ENCODE measurements at places on chromosomes 6 and 20. TPM values are rescaled to one million over a fixed set of nuclear protein-coding genes. Genes with fewer than 3 reads are reported as not detected.

GRCh38 chr6:166958926-166959861 lies 2.8 kb upstream of the RNASET2 start:
- H3K27me3 ChIP-seq, result no peaks in the 10 kb centered on the region
- no peak overlapping the region for H3K4me3 ChIP-seq
- no peak for DNase-seq
- H3K27ac ChIP-seq, result no peak overlapping the region
- H3K36me3 ChIP-seq, result no peaks in the 10 kb centered on the region
- H3K4me1 ChIP-seq, result peaks cover 19% of the 10 kb centered on the region

Gene ZNF165
- 0.26 TPM for total RNA-seq

DNA sequence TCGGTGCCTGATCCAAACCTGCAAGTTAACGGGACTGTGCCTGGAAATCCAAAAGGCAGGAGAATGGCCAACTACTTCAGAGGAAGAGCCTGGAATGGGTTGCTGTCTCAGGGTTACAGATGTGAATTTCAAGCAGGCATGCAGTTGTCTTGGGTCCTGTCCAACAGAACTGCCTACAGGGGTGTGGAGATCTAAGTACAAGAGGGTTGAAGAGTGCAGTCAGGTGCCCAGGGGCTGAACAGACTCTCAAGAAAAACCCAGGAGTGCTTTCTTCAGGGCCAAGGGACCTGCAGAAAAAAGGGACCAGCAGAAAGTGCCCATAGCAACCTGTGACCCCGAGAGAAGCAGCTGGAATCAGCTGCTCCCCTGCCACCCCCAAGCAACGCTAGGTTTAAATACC lies 71.0 kb downstream of the PREP start:
- H3K27me3 ChIP-seq, result no peaks in the 10 kb centered on the region
- peaks cover 14% of the 10 kb centered on the region for H3K36me3 ChIP-seq
- no peak overlapping the region for H3K27ac ChIP-seq
- no peak for DNase-seq

Gene MEI4
- not detected for total RNA-seq

Gene SAMD10
- total RNA-seq, result 4.7 TPM

DNA sequence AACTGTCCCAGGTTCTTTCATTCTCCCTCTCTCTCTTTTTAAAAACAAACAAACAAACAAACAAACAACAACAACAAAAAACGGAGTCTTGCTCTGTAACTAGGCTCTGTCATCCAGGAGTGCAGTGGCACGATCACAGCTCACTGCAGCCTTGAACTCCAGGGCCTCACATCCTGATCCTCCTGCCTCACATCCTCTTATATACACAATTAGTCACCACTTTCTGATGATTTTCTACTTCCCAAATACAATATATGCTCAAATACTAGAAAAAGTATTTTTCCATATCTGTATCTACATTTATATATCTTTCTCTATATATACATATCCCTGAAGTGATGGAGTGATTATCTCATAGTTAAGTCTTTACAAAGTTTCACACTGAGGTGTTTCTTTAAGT lies 170.7 kb downstream of the EPHA7 start:
- peak overlapping the region; percentile 85 for H3K27ac ChIP-seq
- no peaks in the 10 kb centered on the region for H3K27me3 ChIP-seq
- DNase-seq, result no peak
- peaks cover 24% of the 10 kb centered on the region for H3K4me1 ChIP-seq
- H3K4me3 ChIP-seq, result no peak overlapping the region
- H3K36me3 ChIP-seq, result peaks cover 6% of the 10 kb centered on the region

DNA sequence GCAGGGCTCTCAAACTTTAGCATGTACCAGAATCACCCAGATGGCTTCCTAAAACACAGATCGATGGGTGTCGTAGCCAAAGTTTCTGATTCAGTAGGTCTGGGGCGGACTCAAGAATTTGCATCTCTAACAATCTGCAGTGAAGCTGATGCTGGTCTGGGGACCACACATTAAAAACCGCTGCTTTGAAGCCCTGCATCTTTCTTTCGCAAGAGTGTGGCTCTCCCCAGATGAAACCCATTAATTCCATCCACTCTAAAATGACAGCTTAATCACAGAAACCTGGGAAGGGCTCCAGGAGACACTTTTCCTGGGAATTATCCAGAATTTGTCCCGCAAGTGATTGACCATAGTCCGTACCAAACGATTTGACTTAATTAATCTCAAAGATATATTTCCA lies 319.8 kb upstream of the PLCB4 start:
- no peak for DNase-seq
- no peaks in the 10 kb centered on the region for H3K27me3 ChIP-seq
- H3K4me1 ChIP-seq, result peaks cover 3% of the 10 kb centered on the region

Gene IRF4
- 0.05 TPM for total RNA-seq

- no peak overlapping the region for H3K27ac ChIP-seq
- H3K27me3 ChIP-seq, result no peaks in the 10 kb centered on the region
- no peak overlapping the region for H3K4me3 ChIP-seq
- DNase-seq, result no peak
- H3K4me1 ChIP-seq, result peaks cover 2% of the 10 kb centered on the region
- peaks cover 10% of the 10 kb centered on the region for H3K36me3 ChIP-seq
Observed at GRCh38 chr6:87628881-87629280, 38.9 kb downstream of the ORC3 start.

Gene GRIK2
- total RNA-seq, result 8.2 TPM

- no peak overlapping the region for H3K4me3 ChIP-seq
- no peak overlapping the region for H3K27ac ChIP-seq
- H3K27me3 ChIP-seq, result no peaks in the 10 kb centered on the region
- no peak for DNase-seq
- no peaks in the 10 kb centered on the region for H3K36me3 ChIP-seq
Observed at GRCh38 chr20:62624325-62624690, 18.0 kb upstream of the SLCO4A1 start.

DNA sequence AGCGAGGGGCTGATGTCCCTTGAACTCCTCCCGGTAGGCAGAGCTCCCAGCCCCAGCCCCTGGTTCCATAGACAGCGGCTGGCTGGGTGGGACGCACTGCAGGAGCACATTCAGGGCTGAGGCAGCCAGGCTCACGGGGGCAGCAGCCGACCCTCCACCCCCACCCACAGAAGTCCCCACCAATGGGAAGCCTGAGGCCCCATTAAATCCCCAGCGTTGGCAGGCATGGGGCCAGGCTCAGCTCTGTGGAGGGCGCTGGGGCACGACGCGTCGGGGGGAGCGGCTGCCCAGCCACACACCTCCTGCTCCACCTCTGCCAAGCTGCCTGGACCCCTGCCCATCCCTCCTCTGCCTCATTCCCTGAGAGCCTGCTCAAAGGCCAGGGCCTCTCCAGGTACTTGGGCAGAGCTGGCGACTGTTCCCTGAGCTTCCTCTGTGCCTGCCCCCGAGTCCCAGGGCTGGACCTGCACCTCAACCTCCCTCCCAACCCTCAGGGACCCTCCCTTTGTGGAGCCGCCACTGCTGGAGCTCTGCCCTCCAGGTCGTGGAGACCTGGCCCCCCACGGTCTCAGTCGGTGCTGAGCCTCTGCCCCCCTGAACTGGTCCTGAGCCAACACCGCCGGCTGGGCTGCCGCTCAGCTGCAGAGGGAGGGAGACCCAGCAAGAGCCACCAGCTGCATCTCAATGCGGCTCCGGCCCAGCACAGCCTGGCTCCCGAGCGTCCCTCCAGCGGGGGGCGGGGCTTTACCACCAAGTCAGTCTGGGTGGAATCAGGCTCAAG lies 9.1 kb downstream of the CHRNA4 start:
- H3K36me3 ChIP-seq, result no peaks in the 10 kb centered on the region
- no peak overlapping the region for H3K4me3 ChIP-seq

Gene EEF1A2
- total RNA-seq, result 0.34 TPM

- no peak for DNase-seq
- no peaks in the 10 kb centered on the region for H3K27me3 ChIP-seq
Observed at GRCh38 chr6:24501914-24502313, 7.1 kb downstream of the ALDH5A1 start.

GRCh38 chr6:98669371-98669770 lies 165.0 kb upstream of the POU3F2 start:
- peaks cover 6% of the 10 kb centered on the region for H3K27me3 ChIP-seq
- H3K36me3 ChIP-seq, result no peaks in the 10 kb centered on the region
- H3K27ac ChIP-seq, result no peak overlapping the region
- H3K4me1 ChIP-seq, result no peaks in the 10 kb centered on the region

Gene PROCR
- 5.2 TPM for total RNA-seq

Gene SLPI
- not detected for total RNA-seq

Gene SEL1L2
- total RNA-seq, result not detected

Gene PLEKHG1
- 1.8 TPM for total RNA-seq

DNA sequence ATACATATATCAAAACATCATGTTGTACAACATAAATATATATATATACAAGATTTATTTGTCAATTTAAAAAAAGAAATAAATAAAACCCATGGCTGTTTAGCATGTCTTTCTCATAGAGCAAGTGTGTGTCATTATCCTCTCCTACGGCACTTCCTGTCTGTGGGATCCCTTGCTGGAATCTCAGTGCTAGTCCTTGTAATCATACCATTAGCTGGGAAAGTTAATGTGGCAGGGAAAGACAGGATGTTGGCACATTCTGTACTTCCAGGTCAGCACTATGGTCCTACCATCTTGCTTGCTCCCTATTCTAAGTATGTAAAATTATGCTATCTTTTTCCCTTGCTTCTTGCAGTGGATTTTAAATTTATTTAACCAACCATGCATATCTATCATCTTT lies 9.5 kb upstream of the SLC17A3 start:
- no peak overlapping the region for H3K27ac ChIP-seq
- H3K4me3 ChIP-seq, result no peak overlapping the region
- peaks cover 8% of the 10 kb centered on the region for H3K4me1 ChIP-seq
- no peaks in the 10 kb centered on the region for H3K36me3 ChIP-seq
- H3K27me3 ChIP-seq, result peaks cover 7% of the 10 kb centered on the region
- no peak for DNase-seq

Gene TNXB
- total RNA-seq, result 2.3 TPM

GRCh38 chr20:23754731-23755130 lies 4.0 kb upstream of the CST1 start:
- H3K27me3 ChIP-seq, result peaks cover 3% of the 10 kb centered on the region
- no peaks in the 10 kb centered on the region for H3K36me3 ChIP-seq
- no peak overlapping the region for H3K4me3 ChIP-seq
- peaks cover 8% of the 10 kb centered on the region for H3K4me1 ChIP-seq
- no peak for DNase-seq

DNA sequence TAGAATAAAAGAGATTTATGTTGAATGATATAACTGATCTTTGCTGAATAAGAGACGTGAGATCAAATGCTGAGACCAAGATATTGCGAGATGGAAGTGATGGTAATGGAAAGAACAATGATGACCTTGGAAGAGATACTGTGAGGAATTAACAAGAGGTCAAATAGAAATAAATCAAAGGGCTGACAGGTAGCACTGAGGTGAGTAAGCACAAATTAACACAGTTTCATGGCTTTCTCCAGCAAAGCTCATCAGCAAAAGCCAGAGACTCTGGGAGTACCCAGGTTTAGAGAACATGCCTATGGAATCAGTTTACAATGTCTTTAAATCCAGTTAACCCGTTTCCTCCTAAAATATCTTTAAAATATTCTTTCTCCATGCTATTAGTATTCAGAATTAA lies 53.3 kb downstream of the POU3F2 start:
- no peaks in the 10 kb centered on the region for H3K27me3 ChIP-seq
- H3K4me1 ChIP-seq, result no peaks in the 10 kb centered on the region
- no peak overlapping the region for H3K27ac ChIP-seq
- peaks cover 8% of the 10 kb centered on the region for H3K36me3 ChIP-seq

Gene C6orf118
- total RNA-seq, result not detected

GRCh38 chr6:159075506-159076228 lies 30.9 kb upstream of the TAGAP start:
- no peak overlapping the region for H3K4me3 ChIP-seq
- DNase-seq, result no peak
- H3K36me3 ChIP-seq, result peaks cover 1% of the 10 kb centered on the region
- H3K4me1 ChIP-seq, result peaks cover 11% of the 10 kb centered on the region

DNA sequence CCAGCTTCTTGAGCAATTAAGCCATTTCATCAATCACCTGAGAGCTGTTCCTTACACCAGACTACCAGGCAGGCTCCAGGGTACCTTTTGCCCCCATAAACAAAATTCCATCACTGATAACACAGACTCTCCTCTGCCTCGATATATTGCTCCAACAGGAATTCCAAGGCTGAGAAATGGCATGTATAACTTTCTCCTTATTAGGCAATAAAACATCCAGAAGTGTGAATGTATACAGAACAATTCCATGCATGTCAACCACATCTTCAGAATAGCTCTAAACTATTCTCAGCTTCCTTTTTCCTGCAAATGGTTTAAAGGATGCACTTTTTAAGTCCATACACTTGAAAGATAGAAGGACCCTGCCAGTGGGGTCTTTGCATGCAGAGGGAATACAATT lies 73.8 kb downstream of the EDN3 start:
- no peak overlapping the region for H3K4me3 ChIP-seq
- DNase-seq, result no peak
- H3K27me3 ChIP-seq, result no peaks in the 10 kb centered on the region

Gene POLH
- 25.8 TPM for total RNA-seq

Gene IP6K3
- total RNA-seq, result 9.0 TPM

- H3K36me3 ChIP-seq, result no peaks in the 10 kb centered on the region
- no peak overlapping the region for H3K4me3 ChIP-seq
- no peak for DNase-seq
- no peak overlapping the region for H3K27ac ChIP-seq
- H3K4me1 ChIP-seq, result peaks cover 10% of the 10 kb centered on the region
Observed at GRCh38 chr20:8020314-8021079, 936 bp upstream of the TMX4 start.

Gene MOCS1
- total RNA-seq, result 13.3 TPM

DNA sequence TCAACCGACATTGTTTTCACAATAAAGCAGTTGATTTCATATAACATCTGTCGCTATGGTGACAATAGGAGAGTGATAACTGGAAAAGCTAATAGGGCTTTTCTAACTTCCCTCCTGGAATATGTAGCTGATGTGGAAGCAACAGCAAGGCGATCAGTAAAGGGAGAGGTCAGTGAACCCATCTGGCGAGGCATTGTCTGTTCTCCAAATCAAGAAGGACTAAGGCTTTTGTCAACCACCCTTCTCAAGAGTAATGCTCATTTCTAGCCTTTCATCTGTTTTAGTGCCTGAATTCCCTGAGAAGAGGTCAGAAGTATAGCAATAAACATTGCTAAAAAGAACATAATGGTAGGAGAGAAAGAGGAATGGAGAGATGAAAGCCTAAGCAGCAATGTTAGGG lies 201.3 kb downstream of the AKAP7 start:
- DNase-seq, result no peak
- no peak overlapping the region for H3K27ac ChIP-seq
- no peaks in the 10 kb centered on the region for H3K4me1 ChIP-seq
- H3K4me3 ChIP-seq, result no peak overlapping the region

GRCh38 chr6:140874066-140874465 lies 1258.7 kb upstream of the GJE1 start:
- peaks cover 7% of the 10 kb centered on the region for H3K36me3 ChIP-seq
- no peaks in the 10 kb centered on the region for H3K27me3 ChIP-seq
- no peak overlapping the region for H3K27ac ChIP-seq
- H3K4me1 ChIP-seq, result no peaks in the 10 kb centered on the region
- no peak overlapping the region for H3K4me3 ChIP-seq

DNA sequence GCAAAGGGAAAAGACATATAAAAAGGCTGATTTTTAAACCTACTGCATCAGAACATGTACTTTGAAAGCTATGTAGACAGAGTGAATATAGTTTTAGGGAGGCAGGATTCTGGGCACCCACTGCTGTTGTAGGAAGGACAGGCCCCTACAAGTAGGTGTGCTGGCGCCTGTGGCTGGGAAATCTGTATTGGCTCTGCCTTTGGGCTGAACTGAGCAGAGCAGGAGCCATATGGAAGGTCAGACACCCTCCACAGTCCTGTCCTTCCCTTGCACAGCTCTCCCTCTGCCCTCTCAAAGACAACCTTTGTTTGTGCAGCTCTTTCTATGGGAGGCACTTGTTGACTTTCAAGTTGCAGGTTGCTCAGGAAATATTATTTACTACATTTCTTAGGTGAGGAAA lies 18.4 kb upstream of the ULBP3 start:
- H3K27ac ChIP-seq, result no peak overlapping the region
- H3K4me3 ChIP-seq, result no peak overlapping the region
- DNase-seq, result no peak
- peaks cover 25% of the 10 kb centered on the region for H3K27me3 ChIP-seq
- peaks cover 6% of the 10 kb centered on the region for H3K4me1 ChIP-seq
